ENCODE measurements at places on chromosomes 16 and 17. TPM values are rescaled to one million over a fixed set of nuclear protein-coding genes. Genes with fewer than 3 reads are reported as not detected.
A peak's percentile ranks its signal among the peaks of the same experiment; 100 is the strongest.

GRCh38 chr17:70774339-70775117, 605.2 kb downstream of the KCNJ2 start:
- no peak for DNase-seq

DNA sequence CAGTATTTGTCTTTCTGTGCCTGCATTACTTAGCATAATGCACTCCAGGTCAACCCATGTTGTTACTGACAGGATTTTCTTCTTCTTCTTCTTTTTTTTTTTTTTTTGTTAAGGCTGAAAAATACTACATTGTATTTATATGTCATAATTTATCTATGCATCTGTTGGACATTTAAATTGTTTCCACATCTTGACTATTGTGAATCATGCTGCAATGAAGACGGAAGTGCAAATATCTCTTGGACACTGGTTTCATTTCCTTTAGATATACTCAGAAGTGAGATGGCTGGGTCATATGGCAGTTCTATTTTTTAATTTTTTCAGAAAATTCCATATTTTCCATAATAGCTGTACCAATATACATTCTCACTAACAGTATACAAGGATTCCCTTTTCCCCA, 272.7 kb upstream of the PMFBP1 start:
- no peak for DNase-seq

Gene ESRP2
- total RNA-seq, result 4.1 TPM

DNA sequence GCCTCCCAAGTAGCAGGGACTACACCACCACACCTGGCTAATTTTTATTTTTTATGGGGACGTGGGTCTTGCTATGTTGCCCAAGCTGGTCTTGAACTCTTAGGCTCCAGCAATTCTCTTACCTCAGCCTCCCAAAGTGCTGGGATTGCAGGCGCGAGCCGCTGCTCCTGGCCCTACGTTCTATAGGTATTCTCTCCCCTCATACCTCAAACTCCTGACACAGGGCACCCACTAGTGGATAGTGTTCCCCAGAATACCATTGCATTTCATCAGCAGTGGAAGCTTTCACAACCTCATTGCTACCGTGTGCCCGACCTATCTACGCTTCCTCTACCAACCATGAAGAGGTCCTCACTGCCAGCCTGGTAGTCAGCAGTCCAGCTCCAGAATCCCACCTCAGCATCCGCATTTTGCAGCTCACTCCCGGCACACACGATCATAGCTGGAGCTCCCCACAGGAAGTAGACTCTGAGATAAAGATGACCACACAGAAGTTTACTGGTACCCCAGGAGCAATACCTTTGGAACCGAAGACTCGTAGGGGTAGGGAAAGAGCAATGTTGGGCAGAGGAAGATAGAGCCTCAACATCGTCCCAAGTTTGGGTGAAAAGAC, 9.3 kb downstream of the CTRB2 start:
- DNase-seq, result no peak

DNA sequence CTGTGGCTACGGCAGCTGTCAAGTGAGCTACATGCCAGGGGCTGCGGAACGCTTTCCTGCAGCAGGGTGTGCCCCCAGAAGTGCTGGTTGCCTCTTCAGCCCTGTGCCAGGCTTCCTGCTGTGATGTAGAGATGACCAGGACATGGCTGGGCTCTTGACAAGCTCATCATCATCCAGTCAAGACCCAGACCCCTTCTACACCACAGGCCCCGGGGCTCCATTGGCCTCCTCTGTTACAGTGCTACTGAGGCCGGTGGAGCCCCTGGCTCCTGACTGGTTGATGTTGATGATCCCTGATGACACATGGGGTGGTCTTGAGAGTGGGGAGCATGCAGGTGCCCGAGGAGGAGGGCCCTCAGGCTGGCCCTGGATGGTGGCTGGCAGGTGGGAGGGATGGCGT, 50.1 kb downstream of the B9D1 start:
- DNase-seq, result no peak

DNA sequence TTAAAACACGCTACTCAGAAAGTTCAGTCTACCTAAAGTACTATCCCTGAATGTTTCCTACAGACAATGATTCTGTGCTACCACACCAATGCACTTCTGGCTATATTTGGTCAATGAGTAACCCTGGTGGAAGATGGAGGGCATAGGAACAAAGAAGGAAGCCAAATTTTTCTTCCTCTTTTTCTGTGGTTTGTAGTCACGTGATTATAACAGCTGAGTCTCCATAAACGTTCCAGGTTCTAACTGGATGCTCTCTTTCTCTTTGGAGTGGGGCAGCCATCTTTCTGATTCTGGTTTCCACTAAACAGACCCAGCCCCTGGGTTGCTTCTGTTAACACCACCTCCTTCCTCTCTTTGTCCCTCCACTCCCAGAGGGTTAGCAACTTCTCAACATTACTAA, 274.9 kb downstream of the CDH11 start:
- DNase-seq, result no peak

GRCh38 chr17:58335061-58335731, 6.6 kb upstream of the TSPOAP1 start:
- no peak for DNase-seq

Gene AIPL1
- not detected for total RNA-seq

GRCh38 chr16:46859719-46860152, 24.4 kb upstream of the GPT2 start:
- peak; percentile 84 for DNase-seq

Gene CCDC137
- 14.1 TPM for total RNA-seq

DNA sequence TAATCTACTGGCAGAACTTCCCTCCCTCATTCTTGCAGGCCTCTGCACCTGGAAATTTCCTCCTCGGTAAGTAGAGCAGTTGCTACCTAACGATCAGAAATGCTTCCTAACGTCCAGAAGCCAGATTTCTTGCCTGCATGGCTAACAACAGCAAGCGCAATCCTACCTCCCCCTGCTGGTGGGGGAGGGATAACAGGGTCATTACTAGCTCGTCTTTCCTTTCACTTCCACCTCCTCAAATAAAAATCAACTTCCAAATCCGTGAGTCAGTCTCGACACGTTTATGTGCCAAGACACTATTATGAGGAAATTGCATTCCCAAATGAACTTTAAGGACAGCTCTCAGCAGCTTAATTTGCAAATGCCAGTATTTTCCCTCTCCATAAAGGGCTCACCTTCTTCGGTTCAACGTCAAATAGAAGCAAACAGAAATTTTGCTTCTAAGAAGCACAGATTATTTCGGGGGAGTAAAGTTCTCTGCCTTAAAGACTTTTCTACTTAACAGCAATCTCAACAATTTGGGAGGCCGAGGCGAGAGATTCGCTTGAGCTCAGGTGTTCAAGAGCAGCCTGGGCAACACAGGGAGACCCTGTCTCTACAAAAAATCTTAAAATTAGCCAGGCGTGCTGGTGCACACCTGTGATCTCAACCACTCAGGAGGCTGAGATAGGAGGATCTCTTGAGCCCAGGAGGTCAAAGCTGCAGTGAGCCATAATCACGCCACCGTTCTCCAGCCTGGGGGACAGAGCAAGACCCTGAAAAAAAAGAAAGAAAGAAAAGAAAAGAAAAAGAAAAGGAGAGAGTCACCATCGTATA, 188.6 kb upstream of the PSMD7 start:
- peak; percentile 34 for DNase-seq

GRCh38 chr16:48495303-48495702, 110.1 kb upstream of the SIAH1 start:
- no peak for DNase-seq

Gene C16orf96
- not detected for total RNA-seq
